ENCODE measurements at places on chromosomes 12 and 14.

DNA sequence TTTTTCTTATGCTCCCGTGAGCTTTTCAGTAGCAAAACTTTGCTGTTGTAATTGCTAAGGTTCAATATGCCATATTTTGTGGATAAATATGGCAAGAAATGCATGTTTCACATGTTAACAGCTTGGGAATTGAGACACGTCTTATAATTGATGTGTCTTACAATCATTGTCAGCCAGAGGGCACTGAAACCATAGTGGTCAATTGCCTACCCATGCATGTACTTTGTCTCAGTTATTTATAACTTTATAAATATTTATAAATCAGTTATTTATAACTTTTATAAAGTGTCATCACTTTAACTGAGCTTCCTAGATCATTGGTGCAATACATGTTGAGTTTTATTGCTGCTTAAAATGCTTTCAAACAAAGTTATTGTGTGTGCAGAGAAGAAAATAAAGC is 82.0 kb downstream of the CATSPERB start:
- peak; percentile 8 for DNase-seq

- DNase-seq: no peak
Observed at GRCh38 chr12:50411051-50411660, 10.5 kb downstream of the LARP4 start.

- no peak for DNase-seq
Observed at GRCh38 chr12:126914170-126914793, 1352.7 kb upstream of the TMEM132C start.

DNA sequence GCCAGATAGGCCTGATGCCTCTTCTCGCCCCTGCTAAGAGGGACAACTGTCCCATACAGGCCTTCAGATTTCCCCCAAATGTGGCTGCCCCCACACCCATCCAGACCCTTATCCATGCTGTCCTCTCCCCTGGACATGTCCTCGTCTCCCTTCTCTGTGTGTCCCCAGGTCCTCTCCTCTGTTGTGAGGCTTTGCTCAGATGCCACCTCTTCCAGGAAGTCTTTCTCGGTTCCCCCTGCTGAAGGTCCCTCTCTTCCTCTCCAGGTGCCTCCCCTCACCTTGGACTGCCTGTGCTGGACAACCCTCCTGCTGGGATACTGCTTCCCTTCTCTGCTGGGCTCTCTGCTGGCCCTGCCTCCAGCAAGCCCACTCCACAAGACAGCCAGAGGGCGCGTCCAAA is 33.7 kb downstream of the BEGAIN start:
- DNase-seq: no peak

DNA sequence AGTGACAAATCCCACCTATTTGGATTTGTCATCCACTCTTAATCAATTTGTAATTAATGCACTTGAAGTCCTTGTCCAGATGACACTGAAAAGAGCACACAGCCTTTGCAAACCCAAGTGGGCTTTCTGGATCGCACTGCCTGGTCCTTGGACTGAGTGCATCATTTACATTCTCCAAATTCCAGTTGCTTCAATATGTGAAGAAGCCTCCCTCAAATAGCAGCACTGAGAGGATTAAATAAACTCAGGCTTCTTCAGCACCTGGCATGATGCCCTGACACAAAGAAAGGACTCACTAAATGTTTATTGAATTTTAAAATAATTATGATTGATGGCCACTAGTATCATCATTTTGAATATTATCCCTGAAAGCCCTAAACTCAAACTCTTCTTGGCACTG is 496.5 kb downstream of the VRK1 start:
- DNase-seq: no peak
